Stimulated activated CD4-positive, alpha-beta T cell treated with anti-CD3 and anti-CD28 coated beads, Interleukin-2, amount 100 ng/mL, for 24 hours (primary cell): ENCODE measurements at places on chromosomes 7 and 10.

DNA sequence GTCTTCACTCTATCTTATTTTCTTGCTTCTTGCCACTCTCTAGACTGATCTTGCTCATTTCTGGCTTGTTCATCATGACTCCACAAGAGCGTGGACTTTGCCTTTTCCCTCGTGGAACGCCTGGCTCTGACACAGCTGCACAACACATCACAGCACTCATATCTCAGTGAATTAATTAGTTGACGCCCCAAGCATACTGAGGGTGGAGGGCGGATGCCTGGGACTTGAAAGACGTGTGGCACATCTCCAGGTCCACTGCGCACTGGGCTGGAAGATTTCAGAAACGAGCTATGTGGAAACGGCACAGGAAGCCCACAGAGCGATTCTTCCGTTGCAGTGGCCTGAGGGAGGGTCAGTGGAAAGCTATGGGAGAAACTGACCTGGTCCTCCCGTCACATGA lies 23.6 kb upstream of the PLEKHA1 start:
- DNase-seq: no peak

DNA sequence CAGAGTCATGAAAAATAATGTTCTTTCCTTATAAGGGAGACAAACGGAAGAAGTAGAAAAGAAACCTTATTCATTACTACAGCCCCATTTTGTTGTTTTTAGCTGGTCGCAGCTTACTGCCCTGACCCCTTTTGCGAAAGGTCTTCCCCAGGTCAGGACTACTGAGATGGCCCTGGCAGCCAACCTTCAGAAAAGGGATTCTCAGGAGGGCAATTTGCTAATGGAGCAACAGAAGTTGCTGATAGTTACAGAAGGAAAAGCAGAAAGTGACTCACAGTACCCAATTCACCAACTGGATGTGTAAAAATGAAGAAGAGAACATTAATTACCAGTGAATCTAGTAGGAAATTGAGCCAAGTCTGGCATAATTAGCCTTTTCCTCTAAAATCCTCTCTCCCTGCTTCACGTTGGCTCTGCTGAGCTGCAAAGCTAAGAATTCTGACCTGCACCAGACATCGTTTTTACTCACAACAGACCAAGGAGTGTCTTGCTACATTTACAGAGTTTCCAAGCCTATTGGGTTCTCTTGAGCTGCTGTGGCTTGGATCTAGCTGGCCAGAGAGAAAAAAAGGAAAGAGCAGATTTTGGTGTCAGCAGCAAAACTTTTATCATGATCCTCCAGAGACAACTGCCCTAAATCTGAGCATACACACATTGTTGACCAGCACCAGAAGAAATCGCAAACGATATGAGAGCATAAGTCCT lies 499.9 kb upstream of the FZD8 start:
- no peak for DNase-seq

DNA sequence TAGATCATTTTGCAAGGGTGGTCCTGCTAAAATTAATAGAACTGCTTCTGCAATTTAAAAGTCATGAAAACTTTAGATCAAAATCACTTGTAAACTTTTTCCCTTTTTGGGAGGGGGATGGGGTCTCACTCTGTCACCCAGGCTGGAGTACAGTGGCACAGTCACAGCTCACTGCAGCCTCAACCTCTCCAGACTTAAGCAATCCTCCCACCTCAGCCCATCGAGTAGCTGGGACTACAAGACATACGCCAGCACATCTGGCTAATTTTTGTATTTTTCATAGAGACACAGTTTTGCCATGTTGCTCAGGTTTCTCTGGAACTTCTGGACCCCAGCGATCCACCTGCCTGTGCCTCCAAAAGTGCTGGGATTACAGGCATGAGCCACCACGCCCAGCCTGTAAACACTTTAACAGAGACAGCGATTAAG lies 79.7 kb downstream of the LRRC17 start:
- no peak for DNase-seq

DNA sequence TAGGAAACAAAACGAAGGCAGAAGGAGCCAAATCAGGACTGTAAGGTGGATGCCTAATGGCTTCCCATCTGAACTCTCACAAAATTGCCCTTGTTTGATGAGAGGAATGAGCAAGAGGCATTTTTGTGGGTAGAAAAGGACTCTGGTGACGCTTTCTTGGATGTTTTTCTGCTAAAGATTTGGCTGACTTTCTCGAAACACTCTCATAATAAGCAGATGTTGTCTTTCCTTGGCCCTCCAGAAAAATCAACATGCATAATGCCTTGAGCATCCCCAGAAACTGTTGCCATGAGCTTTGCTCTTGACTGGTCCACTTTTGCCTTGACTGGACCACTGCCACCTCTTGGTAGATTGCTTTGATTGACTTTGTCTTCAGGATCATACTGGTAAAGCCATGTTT lies 13.5 kb downstream of the PTPN12 start:
- DNase-seq: no peak

- DNase-seq: no peak
Observed at GRCh38 chr7:74272305-74273038, 16.7 kb upstream of the CLIP2 start.
